ENCODE measurements at places on chromosomes 2 and 18. TPM values are rescaled to one million over a fixed set of nuclear protein-coding genes. Genes with fewer than 3 reads are reported as not detected.

REG3A gene
- total RNA-seq, result not detected

SATB2 gene
- 0.65 TPM for total RNA-seq

AGXT gene
- total RNA-seq, result not detected

PPIG gene
- 12.0 TPM for total RNA-seq

TLX2 gene
- not detected for total RNA-seq

AQP12A gene
- total RNA-seq, result not detected

FAM117B gene
- total RNA-seq, result 0.81 TPM

SERPINB13 gene
- not detected for total RNA-seq

RTKN gene
- 3.2 TPM for total RNA-seq

SETBP1 gene
- total RNA-seq, result 2.5 TPM

ESPNL gene
- total RNA-seq, result not detected

UPP2 gene
- not detected for total RNA-seq

CNOT9 gene
- 54.7 TPM for total RNA-seq

KCNJ13 gene
- total RNA-seq, result not detected

SPAG16 gene
- total RNA-seq, result 7.8 TPM

OTOS gene
- not detected for total RNA-seq

ADD2 gene
- total RNA-seq, result 4.7 TPM

AKAIN1 gene
- total RNA-seq, result not detected

TMEM169 gene
- under 0.01 TPM for total RNA-seq

DNAH7 gene
- total RNA-seq, result 0.06 TPM

Measured in bladder microvascular endothelial cell (primary cell).